ENCODE measurements at places on chromosomes 7 and 10.
A peak's percentile ranks its signal among the peaks of the same experiment; 100 is the strongest.

DNA sequence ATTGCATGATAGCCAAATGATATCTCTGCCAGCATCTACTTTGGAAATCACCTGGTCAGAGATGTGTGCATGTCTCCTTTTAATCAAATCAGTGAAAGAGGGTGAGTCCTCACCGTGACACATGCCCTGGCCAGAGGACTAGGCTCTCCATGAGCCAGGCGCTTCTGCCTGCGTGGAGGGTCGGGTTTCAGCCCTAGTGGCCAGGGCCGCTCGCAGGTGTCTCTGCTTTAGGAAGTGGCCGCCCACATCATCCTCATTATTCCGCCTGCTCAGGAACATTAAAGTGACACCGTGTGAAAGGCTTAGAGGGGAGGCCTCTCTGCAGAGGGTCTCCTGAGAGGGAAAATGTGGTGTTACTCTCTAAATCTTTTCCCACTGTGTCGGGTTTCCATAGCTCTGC lies 173.6 kb upstream of the PRKCQ start:
- DNase-seq = no peak

GRCh38 chr10:93755443-93756116 lies 2.2 kb upstream of the LGI1 start:
- DNase-seq = no peak

DNA sequence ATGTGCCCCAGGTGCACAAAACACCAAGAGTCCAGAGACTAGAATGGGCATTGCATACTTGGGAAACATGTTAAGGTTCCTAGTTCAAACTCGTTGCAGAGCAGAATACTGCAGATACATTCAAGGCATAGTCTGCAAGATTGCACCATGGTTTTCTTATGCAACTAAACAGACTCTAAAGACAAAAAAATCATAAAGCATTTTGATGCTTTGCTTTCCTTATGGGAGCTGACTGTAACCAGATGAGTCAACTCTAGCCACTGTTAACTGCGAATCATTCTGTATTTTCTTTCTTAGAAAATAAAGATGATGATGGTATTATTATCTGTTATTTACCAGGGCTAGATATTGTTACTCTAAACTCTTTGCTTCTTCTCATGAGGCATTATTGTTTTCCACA lies 19.7 kb downstream of the TRUB1 start:
- no peak for DNase-seq

DNA sequence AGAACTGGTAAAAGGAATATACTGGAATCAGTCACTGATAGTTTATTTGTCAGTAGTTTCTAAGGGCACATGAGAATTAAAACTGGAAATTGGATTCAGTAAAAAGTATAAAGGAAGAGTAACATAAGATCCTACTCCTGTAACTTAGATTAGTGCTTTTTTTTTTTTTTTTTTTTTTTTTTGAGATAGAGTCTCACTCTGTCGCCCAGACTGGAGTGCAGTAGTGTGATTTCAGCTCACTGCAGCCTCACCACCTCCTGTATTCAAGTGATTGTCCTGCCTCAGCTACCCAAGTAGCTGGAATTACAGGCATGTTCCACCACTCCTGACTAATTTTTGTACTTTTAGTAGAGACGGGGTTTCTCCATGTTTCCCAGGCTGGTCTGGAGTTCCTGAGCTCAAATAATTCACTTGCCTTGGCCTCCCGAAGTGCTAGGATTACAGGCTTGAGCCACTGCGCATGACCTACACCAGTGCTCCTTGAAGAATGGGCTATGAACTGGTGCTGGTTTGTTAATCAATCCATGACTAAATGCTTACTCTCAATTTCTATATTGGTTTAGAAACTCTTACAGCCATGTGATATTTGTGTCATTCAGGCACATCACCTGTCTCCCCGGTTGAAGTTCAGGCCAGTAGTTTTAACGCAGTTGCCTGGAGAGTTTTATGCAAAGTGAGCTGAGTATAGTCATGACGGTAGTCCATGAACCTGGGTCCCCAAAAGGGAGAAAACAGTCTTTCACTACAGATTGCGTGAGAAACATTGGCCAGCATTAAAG lies 65.0 kb downstream of the ZEB1 start:
- DNase-seq = no peak

DNA sequence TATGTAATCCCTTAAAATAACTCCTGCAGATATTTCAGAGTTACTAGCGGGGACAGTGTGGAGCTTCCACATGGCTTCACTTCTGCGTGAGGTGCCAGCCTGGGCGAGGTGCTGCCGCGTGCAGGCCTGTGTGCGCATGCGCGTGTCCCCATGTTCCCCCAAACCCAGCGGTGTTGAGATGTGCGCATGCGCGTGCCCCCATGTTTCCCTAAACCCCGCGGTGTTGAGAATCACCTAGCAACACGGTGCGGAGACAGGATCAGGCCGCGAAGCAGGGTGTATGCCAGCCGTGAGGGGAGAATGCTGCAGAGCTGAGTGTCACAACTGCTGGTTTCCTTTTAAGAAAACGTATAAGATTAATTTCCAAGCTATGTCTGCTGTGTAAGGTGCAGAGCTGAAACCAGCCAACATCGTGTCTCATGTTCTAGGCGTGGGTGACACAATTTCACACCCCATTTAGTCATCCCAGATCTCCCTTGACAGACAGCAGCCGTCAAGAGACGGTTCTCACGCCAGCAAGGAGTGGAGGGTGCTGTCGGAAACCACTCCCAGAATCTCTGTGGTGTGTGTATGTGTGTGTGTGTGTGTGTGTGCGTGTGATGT lies 71.9 kb upstream of the ADARB2 start:
- DNase-seq = peak; percentile 35

GRCh38 chr10:71421075-71421434 lies 24.3 kb downstream of the CDH23 start:
- no peak for DNase-seq

- no peak for DNase-seq
Measured at GRCh38 chr7:80588591-80588990, 49.9 kb upstream of the CD36 start.
